ENCODE measurements at places on chromosomes 4 and X. TPM values are rescaled to one million over a fixed set of nuclear protein-coding genes. Genes with fewer than 3 reads are reported as not detected.

Gene COL4A6
- not detected for total RNA-seq

Gene SMPX
- total RNA-seq: not detected

Gene ADH1C
- total RNA-seq: not detected

Gene ALB
- total RNA-seq: not detected

Gene H2BW1
- total RNA-seq: not detected

Gene ADH7
- total RNA-seq: not detected

Gene CYP2U1
- total RNA-seq: 11.8 TPM

Measured in OCI-LY7 (cell line).